ENCODE measurements at places on chromosomes 6 and 20. TPM values are rescaled to one million over a fixed set of nuclear protein-coding genes. Genes with fewer than 3 reads are reported as not detected.
A peak's percentile ranks its signal among the peaks of the same experiment; 100 is the strongest.

The POU5F1 gene
- 0.67 TPM for total RNA-seq

The PERP gene
- 61.9 TPM for total RNA-seq

GRCh38 chr6:143507358-143508145, 4.0 kb downstream of the FUCA2 start:
- DNase-seq, result no peak

- DNase-seq, result no peak
Observed at GRCh38 chr6:132190815-132191175, 210.5 kb downstream of the MOXD1 start.

The BNIP5 gene
- total RNA-seq, result not detected

GRCh38 chr20:24630486-24631172, 161.2 kb downstream of the SYNDIG1 start:
- DNase-seq, result no peak

DNA sequence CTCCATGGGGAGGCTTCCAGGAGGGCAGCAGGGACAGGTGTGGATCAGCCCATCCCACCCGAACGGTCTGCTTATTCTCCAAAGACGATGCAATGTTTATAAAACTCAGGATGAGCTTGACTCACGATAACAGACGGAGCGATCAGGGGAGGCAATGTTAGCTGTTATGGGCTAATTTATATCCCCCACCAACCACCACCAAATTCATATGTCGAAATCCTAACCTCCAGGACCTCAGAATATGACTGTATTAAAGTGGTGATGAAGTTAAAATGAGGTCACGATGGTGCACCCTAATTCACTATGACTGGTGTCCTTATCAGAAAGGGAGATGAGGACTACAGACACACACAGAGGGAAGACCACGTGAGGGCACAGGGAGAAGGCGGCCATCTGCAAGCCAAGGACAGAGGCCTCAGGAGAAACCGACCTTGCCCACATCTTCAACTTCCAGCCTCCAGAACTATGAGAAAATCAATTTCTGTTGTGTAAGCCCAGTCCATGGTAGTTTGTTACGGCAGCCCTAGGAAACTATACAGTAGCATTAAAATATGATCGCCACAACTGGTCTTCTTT, 7.0 kb downstream of the ADTRP start:
- DNase-seq, result no peak

GRCh38 chr6:7145885-7146828, 38.4 kb downstream of the RREB1 start:
- peak; percentile 58 for DNase-seq

The APOBEC2 gene
- total RNA-seq, result 237 TPM

DNA sequence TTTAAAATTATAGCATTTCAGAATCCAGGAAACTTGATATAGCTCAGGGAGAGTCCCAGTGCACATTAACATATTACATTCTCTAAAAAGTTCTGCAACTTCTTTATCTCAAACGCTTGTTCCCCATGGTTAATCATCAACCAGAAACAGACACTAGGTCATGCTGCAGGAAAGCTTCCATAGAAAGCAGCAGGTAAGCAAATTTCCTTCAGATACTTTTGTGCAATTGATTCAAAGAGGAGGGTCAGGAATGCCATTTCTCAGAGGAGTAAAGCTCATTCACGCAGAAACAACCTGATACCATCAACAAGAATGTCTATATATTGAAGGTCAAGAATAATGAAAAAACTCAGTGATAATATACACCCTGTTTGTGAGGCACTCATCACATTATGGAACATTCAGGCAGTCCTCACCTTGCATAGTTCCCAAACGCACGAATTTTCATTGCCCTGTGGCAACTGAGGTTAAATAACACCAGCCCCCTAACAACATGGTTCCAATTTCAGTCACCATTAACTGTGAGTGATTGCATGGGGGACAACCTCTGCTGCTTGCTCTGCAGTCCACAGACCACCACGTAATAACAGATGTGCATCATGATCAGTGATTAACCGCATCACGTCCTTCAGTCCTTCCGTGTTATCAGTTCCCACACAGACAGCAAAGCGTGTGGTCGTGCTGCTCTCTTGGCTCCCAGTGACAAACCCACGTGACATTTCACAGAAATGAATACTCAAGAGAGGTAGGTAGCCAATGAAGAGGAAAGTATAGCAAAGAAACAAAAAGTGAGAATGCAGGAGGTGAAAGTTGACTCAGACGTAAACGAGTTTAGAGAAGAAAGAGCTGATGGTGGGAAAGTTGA, 95.7 kb downstream of the LY86 start:
- no peak for DNase-seq

The OTOR gene
- not detected for total RNA-seq

DNA sequence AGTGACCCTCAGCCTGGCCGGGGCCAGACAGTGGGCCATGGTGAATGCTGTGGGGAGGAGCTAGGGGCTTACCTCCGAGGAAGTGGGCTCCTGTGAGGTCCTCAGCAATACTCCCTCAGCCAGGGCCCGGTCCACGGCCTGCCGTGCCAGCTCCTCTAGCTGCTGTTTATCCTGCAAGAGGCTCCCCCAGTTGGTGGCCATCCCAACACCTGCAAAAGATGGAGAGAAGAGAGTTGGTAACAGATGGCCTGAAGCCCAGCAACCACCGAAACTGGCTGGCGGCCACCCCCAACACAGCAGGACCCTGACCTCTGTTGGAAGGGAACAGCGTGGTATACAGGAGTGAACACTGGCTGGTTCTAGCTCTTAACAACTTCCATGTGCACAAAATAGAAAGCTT, 4.0 kb downstream of the GSS start:
- DNase-seq, result peak; percentile 59

DNA sequence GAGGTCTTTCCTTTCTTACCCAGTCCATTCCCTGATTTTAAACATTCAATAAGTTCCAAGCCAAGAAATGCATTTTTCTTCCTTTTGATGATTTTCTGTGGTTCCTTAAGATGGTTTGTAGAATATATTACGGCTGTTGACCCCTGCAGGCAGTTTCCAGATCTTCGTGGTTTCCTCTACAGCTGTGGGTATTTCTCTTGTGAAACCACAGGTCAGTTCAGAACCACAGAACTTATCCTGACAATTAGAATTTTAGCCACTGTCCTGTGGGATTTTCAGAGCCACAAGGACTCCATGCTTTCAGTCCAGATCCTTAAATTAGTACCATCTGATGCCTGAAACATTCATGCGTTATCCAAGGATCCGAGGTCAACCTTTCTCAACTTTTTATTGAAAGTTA, 29.7 kb upstream of the EXOC2 start:
- DNase-seq, result no peak

DNA sequence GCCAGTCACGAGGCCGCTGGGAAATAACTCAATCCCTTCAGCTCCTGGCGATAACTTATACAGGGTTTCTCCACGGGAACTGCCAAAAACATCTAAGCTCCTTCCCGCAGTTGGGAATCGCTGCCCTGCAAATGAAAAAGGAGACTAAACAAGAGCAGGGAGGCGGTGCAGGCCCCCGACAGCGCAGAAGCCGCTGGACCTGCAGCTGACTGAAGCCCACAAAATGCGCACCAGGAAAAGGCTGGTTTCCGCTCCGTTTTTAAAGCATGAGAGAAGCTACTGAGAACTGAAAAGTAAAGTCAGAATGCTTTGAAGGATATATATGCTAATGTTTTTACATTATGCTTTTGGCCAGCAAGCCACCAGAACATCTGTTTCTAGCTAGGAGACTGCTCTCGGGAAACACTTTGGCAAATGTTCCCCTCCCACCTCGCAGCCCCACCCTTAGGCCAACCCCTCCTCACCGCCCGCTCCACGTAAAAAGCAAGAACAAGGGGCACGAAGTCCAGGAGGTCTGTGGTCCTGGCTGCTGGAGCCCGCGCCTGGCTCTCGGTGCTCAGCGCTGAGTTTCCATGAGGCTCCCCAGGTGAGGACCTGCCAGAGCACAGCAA, 90.5 kb downstream of the SOD2 start:
- no peak for DNase-seq

The TMEM200A gene
- 0.15 TPM for total RNA-seq

GRCh38 chr6:140669321-140669720, 1294.9 kb upstream of the CITED2 start:
- DNase-seq, result no peak

DNA sequence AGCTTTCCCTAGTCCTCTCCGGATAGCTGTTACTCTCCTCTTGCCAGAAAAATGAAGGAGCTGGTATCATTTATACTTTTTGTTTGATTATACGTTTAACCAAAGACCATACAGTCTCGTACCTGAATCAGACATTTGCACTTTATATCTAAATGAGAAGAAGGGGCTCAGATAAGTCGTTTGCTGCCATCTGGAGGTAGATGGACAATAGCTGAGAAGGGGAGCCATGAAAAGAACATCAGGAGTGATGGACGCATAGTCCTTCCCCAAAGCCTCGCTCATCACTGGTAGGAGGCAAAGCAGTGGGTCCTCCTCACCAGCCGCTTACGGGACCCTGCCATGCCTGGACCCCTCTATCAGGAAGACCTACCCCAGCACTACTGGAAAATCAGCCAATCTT, 45.4 kb downstream of the RPF2 start:
- DNase-seq, result no peak

The HEY2 gene
- total RNA-seq, result 66.8 TPM

The SCP2D1 gene
- total RNA-seq, result not detected

DNA sequence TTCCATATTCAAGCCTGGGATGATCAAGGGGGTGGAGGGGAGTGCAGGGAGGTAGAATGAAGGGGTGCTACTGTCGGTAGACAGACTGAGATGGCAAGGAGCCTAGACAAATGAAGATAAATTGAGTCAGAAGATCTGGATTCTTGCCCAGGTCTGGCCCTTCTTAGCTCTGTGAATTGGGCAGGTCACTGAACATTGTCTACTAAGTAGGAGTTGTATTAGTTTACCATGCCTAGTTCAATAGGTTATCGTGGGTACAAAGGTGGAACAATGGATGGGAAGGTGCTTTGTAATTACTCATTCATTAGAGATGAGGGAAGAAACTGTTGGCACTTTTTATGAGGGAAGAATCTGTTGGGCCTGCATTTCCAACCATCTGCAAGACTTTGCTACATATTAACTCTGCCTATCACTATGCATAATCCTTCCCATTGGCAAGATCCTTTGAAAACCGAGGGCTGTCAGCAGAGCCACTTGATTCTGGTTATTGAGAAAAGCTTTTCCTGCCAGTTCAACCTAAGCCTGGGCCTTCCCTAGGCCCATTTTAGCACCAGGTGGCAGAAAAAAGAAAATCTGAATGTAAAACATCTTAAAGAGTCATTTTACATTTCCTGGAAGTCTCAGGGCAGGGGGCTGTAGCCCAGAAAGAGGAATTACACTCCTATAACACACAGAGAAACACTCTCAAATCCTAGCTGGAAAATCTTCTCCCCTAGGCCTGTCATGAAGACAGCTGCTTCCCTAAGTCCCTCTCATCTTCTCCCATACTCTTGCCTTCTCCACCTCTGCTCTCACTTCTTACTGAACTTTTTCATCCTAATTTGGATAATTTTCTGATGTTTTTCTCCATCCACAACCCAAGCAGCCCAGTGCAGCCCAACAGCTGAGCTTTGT, 103.5 kb downstream of the CD24 start:
- no peak for DNase-seq

DNA sequence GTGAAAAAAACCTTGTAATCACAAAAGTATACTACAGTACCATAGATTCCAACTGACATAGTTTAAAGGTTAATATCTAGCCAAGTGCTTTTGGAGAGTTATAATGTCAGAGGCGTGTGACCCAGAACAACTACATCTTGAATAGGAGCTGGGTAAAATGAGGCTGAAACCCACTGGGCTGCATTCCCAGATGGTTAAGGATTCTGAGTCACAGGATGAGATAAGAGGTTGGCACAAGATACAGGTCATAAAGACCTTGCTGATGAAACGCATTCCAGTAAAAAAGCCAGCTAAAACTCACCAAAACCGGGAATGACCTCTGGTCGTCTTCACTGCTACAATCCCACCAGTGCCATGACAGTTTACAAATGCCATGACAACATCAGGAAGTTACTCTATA, 22.4 kb upstream of the KIAA0408 start:
- no peak for DNase-seq

GRCh38 chr6:162651505-162651904, 76.1 kb downstream of the PRKN start:
- DNase-seq, result no peak

- no peak for DNase-seq
Observed at GRCh38 chr6:48084201-48084600, 26.8 kb downstream of the PTCHD4 start.

DNA sequence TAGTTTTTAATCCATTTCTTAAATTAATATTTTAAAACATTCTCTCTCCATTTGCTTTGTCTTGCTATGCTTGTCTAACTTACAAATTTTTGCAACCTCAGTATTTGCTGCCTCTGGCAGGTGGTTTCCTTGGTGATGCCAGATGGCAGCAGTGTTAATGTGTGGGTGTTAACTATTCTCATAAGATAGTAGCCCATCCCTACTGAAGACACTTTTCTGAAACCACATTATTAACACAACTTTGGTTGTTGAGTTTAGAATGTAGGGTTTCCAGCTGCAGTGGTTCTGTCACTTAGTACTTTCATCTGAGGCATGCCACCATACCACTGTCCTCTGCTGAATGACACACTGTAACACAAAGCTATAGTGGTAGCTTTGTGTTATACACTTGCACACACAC, 75.1 kb downstream of the MYO6 start:
- DNase-seq, result no peak

The REM1 gene
- total RNA-seq, result 2.0 TPM

The DEK gene
- 69.1 TPM for total RNA-seq

Data from left ventricle myocardium superior (tissue), 1 donor.